ENCODE measurements at places on chromosomes 11 and 22.

DNA sequence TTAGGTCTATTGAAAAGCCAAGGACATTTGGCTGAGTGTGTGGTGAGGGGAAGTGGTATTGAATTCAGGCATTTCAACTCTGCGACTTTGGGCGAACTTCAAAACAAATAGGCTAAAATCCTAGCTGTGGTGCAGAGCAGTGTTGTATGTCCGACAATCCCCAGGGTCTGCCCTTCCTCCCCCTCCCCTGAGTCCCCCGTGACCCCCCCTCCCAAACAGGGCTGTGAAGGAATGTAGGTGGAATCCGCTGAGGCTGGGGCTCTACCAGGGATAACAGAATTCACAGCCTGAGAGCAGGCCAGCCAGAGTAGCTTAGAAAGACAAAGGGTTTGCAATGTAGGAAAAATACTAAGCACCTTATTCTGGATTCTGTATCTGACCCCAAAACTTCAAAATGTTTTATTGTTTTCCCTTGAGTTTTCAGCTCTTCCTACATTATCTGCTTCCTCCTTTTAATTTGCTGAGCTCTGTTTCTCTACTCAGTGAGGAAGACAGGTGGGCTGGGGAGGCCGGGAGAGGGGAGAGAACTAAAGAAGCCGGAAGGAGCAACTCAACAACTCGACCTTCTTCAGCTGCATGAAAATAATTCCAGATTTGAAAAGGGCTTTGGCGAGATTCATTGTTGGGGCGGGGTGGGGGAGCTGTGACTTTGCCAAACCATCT, 315.2 kb downstream of the BLID start:
- no peak for DNase-seq

DNA sequence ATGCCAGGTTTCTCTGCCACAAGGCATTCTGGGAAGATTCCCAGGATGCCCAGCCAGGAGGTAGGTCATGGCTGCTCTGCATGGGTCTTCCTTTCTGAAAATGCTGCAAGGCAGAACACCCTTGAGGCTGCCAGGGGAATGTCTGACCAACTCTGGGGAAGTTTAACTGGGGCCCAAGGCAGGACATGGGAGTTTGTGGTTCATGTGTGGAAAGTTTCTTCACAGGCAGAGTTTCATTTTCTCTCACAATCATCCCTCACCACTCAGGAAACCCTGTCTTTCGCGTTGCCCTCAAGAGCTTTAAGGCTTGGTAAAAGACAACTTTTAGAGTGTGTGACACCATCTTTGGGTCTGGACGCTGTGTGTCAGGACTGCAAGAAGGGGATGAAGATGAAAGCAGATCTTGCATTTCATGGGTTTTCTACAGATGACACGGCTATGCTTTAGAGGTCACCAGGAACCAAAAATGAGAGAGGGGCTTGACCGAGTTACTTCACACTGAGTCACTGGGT, 133.5 kb downstream of the CD44 start:
- peak; percentile 25 for DNase-seq

DNA sequence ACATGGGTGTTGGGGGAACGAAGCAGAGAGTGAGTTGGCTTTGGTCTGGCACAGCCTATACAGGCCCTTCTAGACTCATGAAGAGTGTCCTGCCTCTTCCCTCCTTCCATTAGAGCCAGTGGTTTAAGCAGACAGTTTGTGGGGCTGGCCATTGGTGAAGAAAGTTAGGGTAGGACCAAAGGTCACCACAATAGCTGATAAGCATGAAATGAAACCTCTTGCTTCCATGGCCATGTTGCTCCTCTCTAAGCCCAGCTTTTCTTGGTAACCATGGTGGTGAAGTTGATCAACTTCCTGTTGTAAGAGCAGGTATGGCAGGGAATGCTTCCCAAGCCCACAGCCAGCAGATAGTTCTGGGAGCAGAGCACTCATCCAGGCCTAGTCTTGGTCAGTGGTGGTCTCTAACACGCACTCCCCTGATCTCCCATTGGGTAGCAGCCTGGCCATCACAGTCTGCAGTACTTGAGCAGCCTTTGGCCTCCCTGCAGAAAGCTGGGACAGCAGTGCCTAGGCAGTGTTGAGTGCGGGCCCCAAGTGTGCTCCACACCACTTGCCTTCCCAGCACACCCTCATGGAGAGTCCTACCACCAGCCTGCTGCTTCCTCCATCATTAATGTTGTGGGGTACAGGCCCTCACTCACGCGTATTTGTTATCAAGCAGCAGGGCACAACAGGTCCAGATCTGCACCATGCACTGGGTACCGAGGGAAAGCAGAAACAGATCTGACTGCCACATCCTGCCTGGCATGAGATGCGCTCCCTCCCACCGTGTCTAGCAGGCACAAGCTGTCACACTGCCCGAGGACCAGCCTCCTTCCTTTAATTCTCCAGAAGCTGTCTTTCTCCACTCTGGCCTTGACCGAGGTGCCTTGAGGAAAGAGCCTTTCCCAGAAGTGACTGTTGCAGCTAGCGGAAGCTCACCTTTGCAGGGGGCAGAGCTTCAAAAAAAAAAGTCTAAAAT, 65.8 kb upstream of the SUSD2 start:
- no peak for DNase-seq

DNA sequence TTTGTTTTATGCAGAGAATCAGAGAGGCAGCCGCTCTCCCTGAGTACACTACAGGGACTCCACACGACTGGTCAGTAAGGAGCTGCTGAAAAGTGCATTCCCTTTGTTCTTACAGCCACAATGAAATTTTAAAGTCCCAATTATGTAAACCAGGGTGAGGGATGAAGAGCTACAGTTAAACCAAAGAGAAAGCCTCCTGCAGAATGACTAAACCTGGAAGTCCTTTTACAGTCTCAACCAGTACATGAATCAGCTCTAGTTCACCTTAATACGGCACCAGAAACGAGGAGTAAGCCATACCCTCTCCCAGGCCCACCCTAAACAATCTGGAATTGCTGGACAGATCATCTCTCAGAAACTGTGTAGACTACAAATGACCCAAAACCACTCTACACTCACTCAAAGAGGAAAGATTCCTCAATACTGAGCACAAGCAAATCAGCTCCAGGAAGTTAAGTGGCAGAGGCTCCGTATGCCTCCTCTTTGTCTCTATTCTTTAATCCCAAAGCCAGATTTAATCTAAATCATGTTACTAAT, 113.1 kb downstream of the RBFOX2 start:
- DNase-seq = no peak

GRCh38 chr11:15707971-15708370, 593.2 kb downstream of the INSC start:
- no peak for DNase-seq

GRCh38 chr11:105610871-105611571, 1.1 kb downstream of the GRIA4 start:
- DNase-seq = no peak

GRCh38 chr22:22720724-22721261, 76.4 kb downstream of the GGTLC2 start:
- no peak for DNase-seq

GRCh38 chr11:6746626-6747025, 25.1 kb downstream of the OR2AG2 start:
- DNase-seq = no peak

DNA sequence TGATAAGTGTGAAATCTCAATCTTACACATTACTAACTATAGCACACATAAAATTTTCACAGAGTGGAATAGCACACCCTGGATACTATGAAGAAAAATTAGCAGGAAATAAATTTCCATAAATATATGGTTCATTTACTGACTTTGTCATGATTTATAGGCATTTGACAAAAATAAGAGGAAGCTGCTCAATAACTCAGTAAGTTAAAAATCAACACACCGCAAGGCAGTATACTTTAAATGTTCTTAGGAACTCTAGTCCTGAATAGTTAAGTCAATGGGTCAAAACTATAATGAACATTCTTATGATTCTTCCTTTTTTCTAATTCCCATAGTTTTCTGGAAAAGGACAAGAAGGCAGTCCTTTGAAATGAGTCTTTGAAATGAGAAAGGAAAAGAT, 1557.8 kb upstream of the RAG2 start:
- no peak for DNase-seq

GRCh38 chr11:86442827-86443226, 68.1 kb downstream of the CCDC81 start:
- no peak for DNase-seq

DNA sequence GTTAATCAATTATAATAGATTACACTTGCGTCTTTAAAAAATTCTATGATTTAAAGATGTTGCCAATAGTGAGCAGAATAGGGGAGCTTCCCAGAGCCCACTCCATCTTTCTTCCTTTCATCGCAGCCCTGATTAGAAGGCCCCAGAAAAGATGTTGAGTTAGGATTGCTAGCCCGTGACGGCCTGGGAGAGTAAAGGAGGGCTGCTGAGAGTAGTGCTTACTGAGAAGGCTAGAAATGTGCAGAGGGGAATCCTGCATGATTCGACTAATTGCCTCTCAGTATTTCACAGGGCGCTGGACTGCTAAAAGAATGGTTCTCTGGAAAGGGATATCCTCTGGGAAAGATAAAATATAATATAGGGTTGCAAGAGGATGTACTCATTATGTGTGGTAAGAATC, 160.5 kb downstream of the C11orf87 start:
- no peak for DNase-seq

GRCh38 chr22:28244757-28245156, 325.7 kb upstream of the PITPNB start:
- no peak for DNase-seq

- DNase-seq = no peak
Observed at GRCh38 chr11:29353833-29354232, 663.0 kb downstream of the KCNA4 start.

GRCh38 chr11:21794306-21794705, 398.6 kb upstream of the ANO5 start:
- DNase-seq = no peak

DNA sequence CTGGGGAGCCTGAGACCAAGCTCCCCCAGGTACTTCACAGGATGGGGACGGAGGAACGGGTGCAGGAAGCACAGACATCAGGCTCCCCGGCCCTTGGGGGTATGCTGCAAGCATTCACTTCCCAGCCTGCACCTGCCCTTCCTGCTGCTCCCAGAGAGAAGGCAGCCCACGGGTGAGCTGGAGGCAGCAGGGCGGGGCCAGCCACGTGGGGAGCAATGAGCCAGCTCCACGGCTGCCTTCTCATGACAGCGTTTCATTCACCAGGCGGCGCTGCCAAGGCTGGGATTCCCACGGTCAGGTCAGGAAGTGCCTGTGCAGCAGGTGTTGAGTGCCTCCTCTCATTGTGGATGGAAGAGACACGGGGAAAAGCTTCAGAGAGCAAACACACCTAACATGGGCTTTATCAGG, 14.5 kb upstream of the PHLDA2 start:
- no peak for DNase-seq

- no peak for DNase-seq
Observed at GRCh38 chr11:92227959-92228935, 3.6 kb downstream of the FAT3 start.

DNA sequence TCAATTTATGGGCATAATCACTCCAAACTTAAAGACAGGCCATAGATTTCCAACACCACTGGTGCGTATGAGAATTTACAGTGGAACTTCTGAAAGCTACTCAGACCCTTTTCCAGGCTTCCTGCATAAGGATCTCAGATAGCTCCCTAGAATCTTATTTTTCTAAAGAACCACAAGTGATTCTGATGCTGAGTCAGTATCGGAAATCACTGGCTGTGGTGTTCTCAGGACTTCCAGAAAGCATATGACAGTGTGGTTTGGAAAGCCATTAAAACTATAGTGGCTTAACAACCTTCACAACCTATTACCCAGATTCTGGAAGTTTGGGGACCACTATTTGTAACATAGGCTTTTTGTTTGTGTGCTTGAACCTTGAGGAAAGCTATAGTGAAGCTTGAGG, 756.0 kb downstream of the DLG2 start:
- no peak for DNase-seq

DNA sequence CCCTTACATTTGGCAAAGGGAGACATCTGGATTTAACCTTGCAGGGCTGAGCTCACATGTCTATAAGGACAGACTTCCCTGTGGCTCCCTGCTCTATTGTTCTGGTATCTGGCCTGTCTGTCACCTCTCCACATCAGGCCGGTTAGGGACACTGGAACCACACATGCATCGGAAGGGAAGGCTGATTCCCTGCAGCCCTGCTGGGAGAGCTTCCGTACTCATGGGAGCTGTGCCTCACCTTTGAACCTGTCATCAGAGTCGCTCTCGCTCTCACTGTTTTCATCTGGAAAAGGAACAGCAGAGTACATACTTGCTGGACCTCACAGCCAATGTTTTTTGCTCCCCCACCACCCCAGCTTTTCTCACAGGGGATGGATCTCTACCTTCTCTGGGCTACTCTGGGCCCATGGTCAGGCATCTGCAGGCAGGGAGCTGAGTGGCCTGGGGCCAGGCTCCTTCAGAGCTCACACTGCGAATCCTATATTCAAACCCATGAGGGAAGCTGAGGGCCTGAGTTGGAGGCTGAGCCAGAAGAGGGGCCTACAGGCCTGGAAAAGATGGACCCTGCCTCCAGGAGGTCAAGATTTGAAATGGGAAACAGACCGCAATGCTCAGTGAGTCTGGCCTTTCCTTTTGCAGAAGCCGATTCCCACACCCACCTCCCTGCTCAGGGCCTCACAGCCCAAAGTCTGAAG, 31.3 kb downstream of the RPL27A start:
- DNase-seq = no peak

GRCh38 chr11:35126879-35127581, 11.9 kb upstream of the CD44 start:
- DNase-seq = no peak

DNA sequence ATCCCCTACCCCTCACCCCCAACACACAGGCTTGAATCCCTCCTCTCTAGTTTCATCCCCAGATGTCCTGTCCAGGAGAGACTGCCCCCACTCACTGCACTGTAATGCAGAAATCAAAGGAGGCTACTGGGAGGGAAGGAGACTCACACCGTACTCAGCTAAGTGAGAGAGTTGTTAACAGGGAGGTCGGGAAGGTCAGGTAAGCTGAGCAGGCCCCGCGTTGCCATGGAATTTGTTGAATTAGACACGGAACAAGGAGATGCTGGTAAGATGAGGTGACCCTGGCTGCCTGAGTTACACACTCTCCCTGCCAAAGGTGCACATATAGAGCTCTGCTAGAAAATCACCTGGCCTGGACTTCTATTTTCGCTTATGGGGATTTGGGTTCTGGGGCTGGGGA, 197.9 kb downstream of the NXPE2 start:
- no peak for DNase-seq

GRCh38 chr11:12241971-12242672, 131.7 kb downstream of the MICAL2 start:
- no peak for DNase-seq

- DNase-seq = no peak
Observed at GRCh38 chr22:45426387-45426786, 12.9 kb downstream of the RIBC2 start.

- DNase-seq = no peak
Observed at GRCh38 chr22:22703715-22704114, 59.3 kb downstream of the GGTLC2 start.

GRCh38 chr22:47166446-47167016, 404.1 kb downstream of the TBC1D22A start:
- DNase-seq = no peak

All from T-helper 2 cell (primary cell).